ENCODE measurements at places on chromosomes 12 and 14.
A peak's percentile ranks its signal among the peaks of the same experiment; 100 is the strongest.

GRCh38 chr14:96047101-96047500 lies 7.9 kb downstream of the C14orf132 start:
- H3K4me1 ChIP-seq, result no peaks in the 10 kb centered on the region
- no peak overlapping the region for H3K27ac ChIP-seq
- no peak overlapping the region for H3K4me3 ChIP-seq
- H3K27me3 ChIP-seq, result no peaks in the 10 kb centered on the region

DNA sequence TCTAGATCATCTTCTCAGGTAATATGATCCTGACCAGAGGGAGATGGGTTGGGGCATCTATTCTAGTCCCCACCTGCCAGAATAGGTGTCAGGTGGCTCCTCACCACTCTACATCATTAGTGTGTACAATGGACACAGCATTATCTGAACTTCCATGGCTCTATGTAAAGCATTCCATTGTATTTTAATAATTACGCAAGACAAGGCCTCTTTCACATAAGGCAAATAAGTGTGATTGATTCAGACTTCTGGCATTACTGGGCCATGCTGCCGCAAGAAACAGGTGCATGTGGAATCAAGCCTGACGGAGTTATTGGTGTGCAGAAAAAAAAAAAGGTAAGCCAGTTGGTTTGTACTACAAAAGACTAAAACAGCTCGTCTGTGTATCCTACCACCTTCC lies 3.1 kb upstream of the DDHD1 start:
- no peaks in the 10 kb centered on the region for H3K27me3 ChIP-seq
- no peak overlapping the region for H3K27ac ChIP-seq
- H3K4me1 ChIP-seq, result peaks cover 8% of the 10 kb centered on the region
- H3K4me3 ChIP-seq, result no peak overlapping the region

- peaks cover 9% of the 10 kb centered on the region for H3K4me1 ChIP-seq
- no peak for DNase-seq
- H3K27me3 ChIP-seq, result no peaks in the 10 kb centered on the region
- H3K36me3 ChIP-seq, result no peaks in the 10 kb centered on the region
These were observed 7.1 kb downstream of the RACGAP1 start for GRCh38 chr12:50018154-50018553.

GRCh38 chr12:47758584-47758833 lies 171 bp downstream of the RAPGEF3 start:
- DNase-seq, result no peak
- peak overlapping the region; percentile 68 for H3K4me3 ChIP-seq
- H3K4me1 ChIP-seq, result peaks cover 53% of the 10 kb centered on the region
- H3K27ac ChIP-seq, result peak overlapping the region; percentile 84

GRCh38 chr14:80940146-80940545 lies 1.4 kb downstream of the CEP128 start:
- no peaks in the 10 kb centered on the region for H3K27me3 ChIP-seq
- H3K36me3 ChIP-seq, result no peaks in the 10 kb centered on the region
- no peak overlapping the region for H3K4me3 ChIP-seq
- peaks cover 14% of the 10 kb centered on the region for H3K4me1 ChIP-seq

GRCh38 chr14:33669111-33669510 lies 281.8 kb downstream of the EGLN3 start:
- no peaks in the 10 kb centered on the region for H3K36me3 ChIP-seq
- H3K4me3 ChIP-seq, result no peak overlapping the region
- H3K27me3 ChIP-seq, result no peaks in the 10 kb centered on the region
- DNase-seq, result no peak

GRCh38 chr12:45273717-45274271 lies 57.9 kb downstream of the ANO6 start:
- H3K4me1 ChIP-seq, result peaks cover 23% of the 10 kb centered on the region
- DNase-seq, result no peak
- peak overlapping the region; percentile 44 for H3K27ac ChIP-seq
- H3K36me3 ChIP-seq, result no peaks in the 10 kb centered on the region

- no peaks in the 10 kb centered on the region for H3K27me3 ChIP-seq
- H3K4me1 ChIP-seq, result no peaks in the 10 kb centered on the region
- H3K27ac ChIP-seq, result no peak overlapping the region
These were observed 270.0 kb upstream of the NAV3 start for GRCh38 chr12:77560714-77561113.

DNA sequence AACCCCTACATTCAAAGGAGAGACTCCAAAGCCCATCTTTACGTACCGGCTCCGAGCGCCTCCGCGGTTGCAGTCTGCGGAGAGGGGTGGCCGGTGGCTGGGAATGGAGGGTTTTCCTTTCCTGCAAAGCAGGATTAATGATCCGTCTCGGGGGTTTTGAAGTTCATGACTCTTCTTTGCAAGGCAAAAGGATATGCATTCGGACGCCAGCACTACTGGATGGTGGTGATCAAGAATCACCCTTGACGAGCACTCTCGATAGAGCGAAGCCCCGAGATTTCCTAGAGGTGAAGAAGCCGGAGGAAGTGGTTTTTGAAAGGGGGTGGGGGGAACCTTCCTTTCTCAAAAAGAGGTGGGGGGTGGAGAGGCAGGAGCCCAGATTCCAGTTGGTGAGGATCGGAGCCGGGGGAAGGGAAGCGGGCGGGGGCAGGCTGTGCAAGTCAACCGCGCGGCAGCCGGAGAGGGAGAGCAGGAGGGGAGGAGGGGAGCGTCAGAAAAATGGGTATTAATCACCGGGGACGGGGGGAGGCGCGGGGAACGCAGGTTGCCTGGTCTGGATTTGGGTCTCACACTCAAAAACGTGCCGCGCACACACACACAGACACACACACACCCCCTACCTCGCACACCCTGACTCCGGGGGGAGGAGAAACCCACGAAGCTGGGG lies at the start of gene GRIN2B:
Gene GRIN2B (minus strand): TSS at position 307 of the 667 bp plus-strand sequence. CDS start 115,394 bp downstream, outside the sequence.
- H3K27me3 ChIP-seq, result peaks cover 54% of the 10 kb centered on the region
- H3K4me1 ChIP-seq, result no peaks in the 10 kb centered on the region
- peak within 1 kb of the TSS; percentile 34 for H3K4me3 ChIP-seq
- no peaks in the 10 kb centered on the region for H3K36me3 ChIP-seq

DNA sequence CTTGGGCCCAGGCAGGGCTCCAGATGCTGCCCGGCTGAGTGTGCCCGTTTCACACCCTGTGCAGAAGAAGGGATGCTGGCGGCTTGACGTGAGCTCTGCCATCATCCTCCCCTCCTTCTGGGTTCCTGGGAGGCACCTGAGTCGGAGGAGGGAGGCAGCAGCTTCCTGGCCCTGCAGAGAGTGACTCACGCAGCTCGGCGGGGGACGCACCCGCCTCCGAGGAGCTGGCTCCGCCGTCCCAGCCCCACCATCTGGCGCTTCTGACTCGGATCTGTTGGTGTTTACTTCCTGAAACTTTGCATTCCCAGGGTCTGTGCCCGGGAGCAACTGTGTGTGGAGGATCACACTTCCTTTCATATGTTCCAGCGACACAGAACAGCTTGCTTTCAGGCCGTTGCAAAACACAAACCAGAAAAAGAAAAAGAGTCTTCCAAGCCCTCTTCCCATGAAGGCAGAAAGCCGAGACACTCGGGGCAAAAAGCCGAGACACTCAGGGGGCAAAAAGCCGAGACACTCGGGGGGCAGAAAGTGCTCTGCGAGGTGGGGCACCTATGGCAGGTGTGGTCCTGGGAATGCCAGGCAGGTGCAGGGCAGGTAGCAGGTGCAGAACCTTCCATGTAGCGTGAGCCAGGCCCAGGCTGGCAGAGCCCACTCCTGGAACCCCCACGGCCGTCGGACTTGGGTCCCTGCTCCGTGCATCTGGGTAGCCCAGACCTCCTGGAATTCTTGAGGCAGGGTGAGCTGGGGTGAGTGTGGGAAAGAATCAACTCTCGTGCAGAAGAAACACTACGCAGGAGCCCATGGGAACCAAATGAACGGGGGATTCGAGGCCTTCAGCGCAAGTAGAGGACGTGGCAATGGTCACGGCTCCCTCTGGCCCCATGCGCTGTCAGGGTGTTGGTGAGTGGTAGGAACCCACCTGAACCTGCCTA lies 27.6 kb upstream of the GALNT9 start:
- H3K4me1 ChIP-seq, result no peaks in the 10 kb centered on the region
- H3K36me3 ChIP-seq, result no peaks in the 10 kb centered on the region
- H3K4me3 ChIP-seq, result no peak overlapping the region
- peaks cover 36% of the 10 kb centered on the region for H3K27me3 ChIP-seq

DNA sequence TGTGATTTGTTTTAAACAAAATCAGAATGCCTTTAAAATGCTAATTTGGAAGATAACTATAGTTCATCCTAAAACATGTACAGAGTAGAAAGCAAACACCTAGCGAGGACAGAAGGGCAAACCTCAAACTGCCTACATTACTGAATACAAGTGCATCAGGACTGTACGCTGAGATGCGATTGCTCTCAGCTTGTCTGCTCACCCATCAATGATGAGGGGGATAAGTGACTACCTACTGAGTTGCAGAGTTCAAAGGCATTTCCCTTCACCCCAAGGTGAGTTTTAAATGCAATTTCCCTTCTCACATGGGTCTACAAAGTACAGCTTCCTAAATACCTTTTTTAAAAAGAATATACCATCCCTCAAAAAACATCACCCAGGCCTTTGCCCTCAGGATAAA lies 52.9 kb downstream of the PHLDA1 start:
- peak overlapping the region; percentile 71 for H3K27ac ChIP-seq
- H3K36me3 ChIP-seq, result no peaks in the 10 kb centered on the region
- H3K4me1 ChIP-seq, result peaks cover 88% of the 10 kb centered on the region
- H3K27me3 ChIP-seq, result no peaks in the 10 kb centered on the region
- no peak for DNase-seq
- H3K4me3 ChIP-seq, result no peak overlapping the region

DNA sequence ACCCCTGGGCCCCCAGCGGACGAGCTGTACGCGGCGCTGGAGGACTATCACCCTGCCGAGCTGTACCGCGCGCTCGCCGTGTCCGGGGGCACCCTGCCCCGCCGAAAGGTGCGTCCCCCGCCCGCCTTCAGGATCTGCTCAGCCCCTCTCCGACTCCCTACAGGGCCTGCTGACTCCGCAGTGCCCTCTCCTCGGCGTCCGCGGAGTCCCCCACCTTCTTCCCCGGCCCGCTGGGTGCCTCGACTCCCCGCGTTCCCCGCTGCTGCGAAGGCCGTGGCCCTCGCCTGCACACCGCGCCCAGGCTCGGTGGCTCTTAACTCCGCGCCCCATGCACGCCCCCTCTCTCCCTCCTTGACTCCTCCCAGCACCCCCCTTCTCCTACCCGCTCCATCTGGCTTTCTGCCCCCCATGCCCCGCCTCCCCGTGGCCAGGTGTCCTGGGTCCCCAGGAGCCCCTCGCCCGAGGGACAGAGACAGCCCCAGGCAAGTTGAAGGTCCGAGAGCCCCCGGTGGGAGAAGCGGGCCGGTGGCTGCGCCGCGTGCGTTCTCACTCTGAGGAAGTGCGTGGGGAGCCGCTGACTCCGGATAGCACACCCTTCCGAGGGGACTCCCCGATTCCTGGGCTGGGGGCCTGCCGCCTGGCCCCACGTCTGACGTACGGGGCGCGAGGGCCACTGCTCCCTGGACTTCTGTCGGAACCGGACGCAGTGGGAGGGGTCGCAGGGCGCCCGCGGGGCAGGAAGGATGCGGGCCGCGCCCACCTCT lies 594 bp downstream of the TAMALIN start:
- peaks cover 19% of the 10 kb centered on the region for H3K27me3 ChIP-seq
- DNase-seq, result peak; percentile 70
- H3K4me3 ChIP-seq, result peak overlapping the region; percentile 74
- peak overlapping the region; percentile 92 for H3K27ac ChIP-seq

- DNase-seq, result no peak
- peak overlapping the region; percentile 53 for H3K27ac ChIP-seq
- peaks cover 76% of the 10 kb centered on the region for H3K36me3 ChIP-seq
- no peak overlapping the region for H3K4me3 ChIP-seq
- no peaks in the 10 kb centered on the region for H3K27me3 ChIP-seq
These were observed 20.9 kb downstream of the HEBP1 start for GRCh38 chr12:12979126-12979525.

DNA sequence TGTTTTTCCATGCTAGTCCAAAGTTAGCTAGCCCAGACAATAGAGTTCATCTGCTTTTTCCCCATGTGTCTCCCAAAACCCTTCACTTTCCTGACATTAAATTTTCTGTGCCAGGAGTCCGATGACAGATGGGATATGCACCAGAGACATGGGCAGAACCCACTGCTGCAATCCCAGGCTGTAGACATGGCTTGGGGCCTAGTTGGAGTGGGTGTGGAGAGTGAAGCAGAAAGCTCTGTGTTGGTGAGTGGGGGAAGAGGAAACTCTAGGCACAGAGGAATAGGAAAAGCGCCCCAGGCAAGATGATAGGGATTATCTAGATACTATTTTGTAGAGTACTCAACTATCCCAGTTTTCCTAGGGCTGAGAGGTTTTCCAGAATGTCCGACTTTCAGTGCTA lies 4.8 kb upstream of the KRT74 start:
- no peak for DNase-seq
- H3K27ac ChIP-seq, result no peak overlapping the region
- H3K36me3 ChIP-seq, result no peaks in the 10 kb centered on the region
- H3K4me1 ChIP-seq, result no peaks in the 10 kb centered on the region
- H3K27me3 ChIP-seq, result peaks cover 24% of the 10 kb centered on the region

- no peak for DNase-seq
- no peak overlapping the region for H3K27ac ChIP-seq
- H3K4me3 ChIP-seq, result no peak overlapping the region
- H3K4me1 ChIP-seq, result no peaks in the 10 kb centered on the region
These were observed 79.9 kb downstream of the GCH1 start for GRCh38 chr14:54822685-54823084.

DNA sequence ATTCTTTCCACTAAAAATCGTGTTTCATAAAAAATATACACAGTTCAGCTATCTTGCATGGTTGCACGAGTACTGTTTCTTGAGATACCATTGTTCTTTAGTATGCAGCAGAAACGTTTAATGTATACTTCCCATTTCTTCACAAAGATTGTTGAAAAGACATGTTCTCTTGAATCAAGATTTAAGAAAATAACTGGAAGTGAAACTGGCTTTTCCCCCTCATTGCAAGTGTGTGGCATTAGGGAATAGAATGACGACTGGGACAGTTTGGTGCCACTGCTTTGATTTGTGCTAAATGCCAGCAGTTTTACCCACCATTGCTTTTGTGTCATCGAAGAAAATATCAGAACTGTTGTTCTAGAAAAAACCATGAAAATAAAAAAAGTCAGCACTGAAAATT lies 20.3 kb upstream of the DHRS2 start:
- no peak overlapping the region for H3K4me3 ChIP-seq
- no peaks in the 10 kb centered on the region for H3K36me3 ChIP-seq
- no peak overlapping the region for H3K27ac ChIP-seq
- H3K4me1 ChIP-seq, result peaks cover under 1% of the 10 kb centered on the region

GRCh38 chr14:55317542-55318306 lies 46.5 kb downstream of the FBXO34 start:
- no peak overlapping the region for H3K27ac ChIP-seq
- H3K4me3 ChIP-seq, result no peak overlapping the region
- DNase-seq, result no peak
- no peaks in the 10 kb centered on the region for H3K4me1 ChIP-seq
- no peaks in the 10 kb centered on the region for H3K36me3 ChIP-seq

Measured in lower lobe of right lung (tissue), 2 donors.